ENCODE measurements at places on chromosomes 13 and 19.

DNA sequence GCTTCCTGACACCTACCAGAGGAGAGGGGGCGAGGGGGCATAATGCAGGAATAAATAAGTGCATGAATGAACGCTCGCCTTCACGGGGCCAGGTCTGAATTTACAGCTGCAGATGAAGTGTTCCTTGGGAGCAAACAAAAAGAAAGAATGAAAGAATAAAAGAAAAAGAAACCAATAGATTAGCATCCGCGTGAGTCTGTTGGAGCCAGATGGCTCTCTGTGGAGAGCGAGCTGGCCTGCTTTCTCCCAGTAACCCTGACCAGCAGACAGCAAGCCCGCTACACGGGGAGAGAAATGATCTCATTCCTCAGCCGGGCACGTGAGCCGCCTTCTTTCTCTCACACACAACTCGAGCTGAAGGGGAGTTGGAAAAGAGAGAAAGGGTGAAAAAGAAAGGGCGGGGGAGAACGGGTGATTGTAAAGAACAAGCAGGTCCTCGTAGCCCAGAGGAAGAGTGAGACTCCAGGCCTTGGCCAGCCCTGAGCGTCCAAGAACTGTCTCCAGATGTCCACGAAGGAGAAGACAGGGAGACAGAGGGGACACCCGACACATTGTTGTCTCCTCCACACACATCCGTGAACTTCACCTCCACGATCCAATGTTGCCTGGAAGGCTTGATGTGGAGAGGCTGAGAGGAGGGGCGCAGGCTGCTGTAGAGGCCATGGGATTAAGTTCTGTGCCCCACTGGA lies 81.4 kb downstream of the RNASEH2B start:
- DNase-seq: no peak

DNA sequence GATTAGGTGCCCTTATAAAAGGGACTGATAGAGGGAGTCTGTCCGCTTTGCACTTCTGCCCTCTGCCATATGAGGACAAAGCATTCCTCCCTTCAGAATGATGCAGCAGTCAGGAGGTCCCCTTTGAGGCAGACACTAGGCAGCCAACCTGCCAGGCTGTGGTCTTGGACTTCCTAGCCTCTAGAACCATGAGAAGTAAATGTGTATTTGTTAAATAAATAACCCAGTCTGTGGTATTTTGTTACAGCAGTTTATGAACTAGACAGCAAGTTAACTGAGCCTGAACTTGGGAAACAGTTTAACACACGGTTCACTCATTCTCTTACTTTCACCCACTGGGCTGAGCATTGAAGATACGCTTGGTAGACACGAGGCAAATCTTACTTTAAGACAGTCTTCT lies 313.2 kb downstream of the UQCRFS1 start:
- DNase-seq: no peak

- DNase-seq: no peak
Observed at GRCh38 chr13:38301236-38301635, 48.4 kb upstream of the UFM1 start.

- no peak for DNase-seq
Observed at GRCh38 chr19:43286786-43287185, 17.5 kb upstream of the PSG9 start.

DNA sequence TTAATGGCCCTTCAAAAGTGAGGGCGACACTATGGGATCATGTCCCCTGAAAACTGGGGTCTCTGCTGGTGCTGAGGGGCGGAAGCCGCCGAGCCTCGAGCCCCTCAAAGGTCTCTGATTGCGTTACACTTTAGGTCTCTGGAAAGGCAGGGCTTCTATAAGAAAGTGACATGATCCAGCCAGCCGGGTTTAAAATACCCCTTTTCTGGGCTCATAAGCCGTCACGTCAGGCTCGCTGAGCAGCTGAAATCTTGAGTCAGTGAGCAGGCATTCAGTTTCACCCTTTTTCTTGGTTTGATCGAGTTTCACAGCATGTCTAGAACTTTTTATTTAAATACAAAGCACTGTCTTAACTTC lies 600 bp upstream of the HMGB1 start:
- DNase-seq: no peak

DNA sequence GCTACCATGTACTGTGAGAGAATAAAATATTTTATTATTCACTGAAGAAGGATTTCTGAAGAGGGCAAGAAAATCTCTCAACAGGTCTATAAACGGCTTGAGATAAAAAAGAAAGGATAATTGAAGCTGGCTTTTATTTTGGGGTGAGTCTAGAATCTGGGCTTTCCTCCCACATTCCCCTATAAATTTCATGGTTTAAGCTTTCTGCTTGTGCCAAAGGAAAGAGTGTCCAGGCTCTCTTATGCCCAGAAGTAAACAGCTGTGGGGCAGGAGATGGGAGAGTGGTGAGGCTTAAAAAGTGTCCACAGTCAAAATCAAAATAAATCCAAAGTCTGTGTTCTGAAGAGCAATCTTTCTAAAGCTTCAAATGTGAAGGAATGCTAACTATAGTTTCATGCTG lies 942.2 kb upstream of the MIR17HG start:
- DNase-seq: no peak

DNA sequence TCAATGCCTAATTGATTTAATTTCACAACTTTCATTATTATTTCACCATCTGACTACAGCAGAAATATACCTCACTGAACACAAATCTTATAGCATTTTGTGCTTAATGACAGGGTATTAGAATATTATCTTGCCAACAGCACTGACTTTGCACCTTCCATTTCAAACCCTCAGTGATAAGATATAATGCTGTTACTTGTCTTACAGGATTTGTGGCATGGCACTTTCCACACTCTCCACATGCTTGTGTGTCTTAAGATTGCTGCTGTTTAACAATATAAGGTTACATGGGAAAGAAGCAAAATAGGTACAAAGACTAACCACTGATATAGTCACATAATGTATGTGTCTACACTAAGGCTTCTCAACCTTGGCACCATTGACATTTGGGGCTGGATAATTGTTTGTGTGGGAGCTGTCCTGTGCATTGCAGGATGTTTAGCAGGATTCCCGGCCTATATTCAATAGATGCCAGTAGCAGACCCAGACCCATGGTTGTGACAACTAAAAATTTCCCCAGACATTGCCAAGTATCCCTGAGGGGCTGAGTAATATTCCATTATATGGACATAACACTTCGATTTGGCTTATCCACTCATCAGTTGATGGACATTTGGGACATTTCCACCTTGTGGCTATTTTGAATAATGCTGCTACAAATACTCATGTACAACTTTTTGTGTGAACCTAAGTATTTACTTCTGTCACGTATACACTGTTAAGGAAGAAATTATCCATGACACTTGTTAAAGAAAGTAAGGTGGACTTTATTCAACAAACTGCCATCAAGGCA lies 5.7 kb upstream of the DIAPH3 start:
- DNase-seq: no peak

DNA sequence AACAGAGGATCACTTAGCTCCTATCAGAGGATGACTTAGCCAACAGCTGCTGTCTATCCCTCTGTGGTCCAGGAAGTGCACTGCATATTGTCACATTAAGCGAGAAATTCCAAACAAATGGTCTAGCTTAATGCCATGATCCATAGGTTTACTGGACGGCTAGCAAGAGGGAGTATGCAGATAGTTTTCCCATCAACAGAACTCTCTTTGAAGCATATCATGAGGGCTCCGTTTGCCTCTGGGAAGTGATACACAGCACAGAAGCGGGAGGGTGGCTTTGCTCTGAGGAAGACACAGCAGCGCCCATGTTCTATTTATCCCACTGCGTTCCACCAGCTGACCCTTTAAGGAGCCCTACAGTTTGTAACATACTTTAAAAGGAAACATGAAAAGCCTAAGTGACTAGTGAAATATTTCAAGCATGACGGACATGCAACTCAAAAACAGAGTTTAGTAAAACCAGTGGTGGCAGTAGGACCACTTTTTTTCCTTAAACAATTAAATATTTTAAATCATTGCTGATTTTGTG lies 52.7 kb downstream of the COL4A1 start:
- no peak for DNase-seq

- no peak for DNase-seq
Observed at GRCh38 chr13:38398711-38399493, 49.3 kb downstream of the UFM1 start.

GRCh38 chr19:49042177-49042576 lies 1.5 kb upstream of the CGB5 start:
- DNase-seq: no peak

DNA sequence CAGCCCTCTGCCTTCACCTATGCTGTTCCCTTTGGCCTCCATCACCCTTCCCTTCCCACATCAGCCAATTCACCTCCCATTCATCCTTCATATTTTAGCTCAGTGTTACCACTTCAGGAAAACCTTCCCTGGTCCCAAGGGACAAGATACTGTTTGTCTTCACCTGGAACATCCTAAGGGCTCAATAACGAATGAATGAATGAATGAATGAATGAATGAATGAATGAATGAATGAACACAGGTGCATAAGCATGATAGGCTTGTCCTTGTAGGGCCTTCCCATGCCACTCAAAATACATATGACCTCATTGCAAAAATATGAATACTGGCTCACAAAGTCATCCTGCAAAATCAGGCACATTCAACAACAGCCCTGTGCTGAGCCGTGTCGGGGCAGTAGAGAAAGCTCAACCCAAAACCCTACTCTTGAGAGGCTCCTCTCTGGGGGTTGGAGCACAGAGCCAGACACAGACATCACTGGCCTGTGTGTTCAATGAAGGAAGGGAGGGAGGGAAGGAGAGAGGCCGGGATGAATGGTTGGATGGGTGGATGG lies 33.7 kb upstream of the TPM4 start:
- DNase-seq: no peak

DNA sequence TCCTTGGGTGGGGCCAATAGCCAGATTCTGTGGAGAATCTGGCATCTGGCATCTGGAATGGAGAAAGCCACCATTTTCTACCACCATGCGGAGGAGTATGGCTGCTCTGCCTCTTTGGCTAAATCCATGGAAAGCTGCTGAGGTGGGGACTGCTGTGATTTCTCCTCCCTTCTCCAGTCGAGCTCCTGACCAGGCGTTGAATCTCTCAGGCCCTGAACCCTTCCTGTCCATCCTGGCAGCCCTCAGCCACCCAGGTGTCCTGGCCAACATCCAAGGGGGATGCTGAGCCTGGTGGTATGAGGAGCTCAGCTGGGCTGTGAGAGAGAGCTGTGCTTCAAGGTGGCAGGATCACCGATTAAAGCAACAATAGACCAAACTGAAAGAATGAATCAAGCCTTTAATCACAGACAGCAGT lies 17.4 kb upstream of the SIGLEC6 start:
- DNase-seq: no peak

- DNase-seq: no peak
Observed at GRCh38 chr19:39754544-39754943, 16.7 kb upstream of the CLC start.

GRCh38 chr13:112710855-112711527 lies 21.2 kb downstream of the ATP11A start:
- DNase-seq: no peak
